ENCODE measurements at places on chromosomes 6 and 20.

- no peak for DNase-seq
Measured at GRCh38 chr20:34171640-34172039, 59.6 kb upstream of the EIF2S2 start.

DNA sequence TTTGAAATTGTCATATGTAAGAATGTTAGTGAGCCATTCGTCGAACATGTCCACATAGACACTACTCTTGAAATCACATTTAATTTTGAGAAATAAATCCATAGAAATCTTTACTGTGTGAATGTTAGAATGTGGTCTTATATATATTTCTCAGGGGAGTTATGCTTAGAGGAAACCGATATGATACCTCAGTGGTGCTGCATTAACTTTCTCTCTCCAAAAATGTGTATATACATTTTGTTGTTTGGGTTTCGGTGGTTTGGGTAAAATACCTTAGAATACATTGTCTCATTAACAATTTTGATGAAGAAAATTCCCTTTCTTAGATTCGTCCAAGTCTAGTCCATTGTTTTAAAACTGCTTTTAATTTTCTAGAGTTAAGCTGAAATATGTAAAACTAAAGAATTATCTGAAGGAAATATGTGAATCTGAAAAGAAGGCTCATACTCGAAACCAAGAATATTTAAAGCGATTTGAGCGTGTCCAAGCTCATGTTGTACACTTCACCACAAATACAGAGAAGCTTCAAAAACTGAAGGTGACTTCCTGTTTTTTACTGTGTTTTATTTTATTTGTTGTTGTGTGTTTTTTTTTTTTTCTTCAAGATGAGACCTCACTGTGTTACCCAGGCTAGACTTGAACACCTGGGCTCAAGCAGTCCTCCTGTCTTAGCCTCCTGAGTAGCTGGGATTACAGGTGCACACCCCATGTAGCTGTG lies 10.3 kb downstream of the KIZ start:
- no peak for DNase-seq

DNA sequence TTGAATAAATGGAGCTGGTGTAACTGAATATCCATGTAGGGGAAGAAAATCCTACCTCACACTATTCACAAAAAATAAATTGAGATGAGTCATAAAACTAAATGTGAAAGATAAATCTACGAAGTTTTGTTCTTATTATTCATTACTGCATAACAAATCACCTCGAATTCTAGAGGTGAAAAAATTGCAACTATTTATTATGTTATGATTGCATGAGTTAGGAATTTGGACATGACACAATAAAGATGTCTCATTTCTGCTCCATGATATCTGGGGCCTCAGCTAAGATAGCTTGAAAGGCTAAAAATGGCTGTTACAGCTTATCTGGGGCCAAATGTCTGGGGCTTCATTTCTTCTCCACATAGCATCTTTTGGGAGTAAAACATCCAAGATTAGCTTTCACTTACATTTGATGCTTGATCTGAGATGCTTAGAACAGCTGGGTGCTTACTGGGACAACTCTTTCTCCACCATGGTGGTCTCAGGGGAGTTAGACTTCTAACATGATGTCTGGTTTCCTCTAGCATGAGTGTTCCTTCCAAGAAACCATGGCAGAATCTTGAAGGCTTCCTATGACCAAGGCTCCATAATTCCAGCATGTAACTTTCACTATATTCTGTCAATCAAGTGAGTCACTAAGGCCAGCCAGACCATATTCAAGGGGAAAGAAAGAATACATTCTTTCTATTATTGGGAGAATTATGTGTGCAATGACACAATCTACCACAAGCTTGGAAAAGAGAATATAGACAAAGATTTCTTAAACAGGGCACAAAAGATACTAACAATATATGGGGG lies 30.1 kb downstream of the OR2B6 start:
- DNase-seq = no peak

- DNase-seq = no peak
Measured at GRCh38 chr20:564192-564591, 20.6 kb upstream of the CSNK2A1 start.

DNA sequence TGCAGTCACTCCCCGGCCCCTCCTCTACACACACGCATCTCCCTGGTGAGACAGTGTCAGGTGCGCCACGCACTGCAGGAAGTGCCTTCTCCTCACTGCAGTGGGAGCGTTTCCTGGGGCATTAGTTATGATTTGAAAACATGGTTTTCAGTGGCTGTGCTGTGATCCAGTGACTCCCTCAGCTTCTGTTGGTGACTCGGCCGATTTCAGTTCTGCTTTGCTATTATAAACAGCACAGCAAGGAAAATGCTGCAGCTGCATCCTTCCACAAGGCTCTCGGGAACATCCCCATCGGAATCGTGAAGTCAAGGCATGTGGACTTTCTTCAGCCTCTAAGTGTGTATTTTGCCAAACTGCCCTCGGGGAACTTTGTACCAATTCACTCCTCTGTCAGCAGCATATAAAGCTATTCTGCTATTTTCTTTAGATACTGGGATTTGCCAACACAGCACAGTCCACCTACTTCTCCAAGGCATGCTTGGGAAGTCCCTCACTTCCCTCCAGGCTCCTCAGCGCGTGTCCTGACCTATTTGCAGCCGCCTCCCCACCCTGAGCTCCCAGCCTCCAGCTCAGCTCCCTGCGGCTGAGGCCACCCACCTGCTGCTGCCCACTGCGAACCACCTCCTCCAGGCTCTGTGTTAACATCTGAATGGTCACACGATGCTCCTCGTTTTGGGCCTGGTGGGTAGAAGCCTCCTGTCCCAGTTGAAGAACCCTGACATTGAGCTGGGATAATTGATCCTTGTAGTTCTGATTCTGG lies 54.5 kb downstream of the GINS1 start:
- DNase-seq = no peak

GRCh38 chr6:46129629-46130511 lies at the start of gene ENPP4:
TSS of gene ENPP4 (plus strand) at chr6:46129989. CDS start at chr6:46139584, 9,595 bp downstream.
- DNase-seq = peak; percentile 78

Data from NCI-H187 treated with DMSO at 0.1 percent for 48 hours (cell line).